ENCODE measurements at places on chromosomes 7 and 10.

DNA sequence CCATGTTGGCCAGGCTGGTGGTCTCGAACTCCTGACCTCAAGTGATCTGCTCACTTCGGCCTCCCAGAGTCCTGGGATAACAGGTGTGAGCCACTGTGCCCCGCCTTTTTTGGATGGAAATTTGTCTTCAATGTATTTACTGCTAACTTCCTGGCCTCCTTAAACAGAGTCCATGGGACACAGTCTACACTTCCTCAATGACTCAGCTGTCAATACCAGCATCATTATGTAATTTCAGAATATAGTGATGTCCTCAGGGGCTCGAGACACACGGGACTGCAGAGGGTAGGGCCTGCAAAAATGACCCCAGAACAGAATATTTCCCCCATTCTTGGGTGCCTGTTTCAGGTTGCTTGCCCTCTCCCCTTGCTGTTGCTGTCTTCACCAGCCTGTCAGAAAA is 31.1 kb downstream of the CAMK2G start:
- DNase-seq = peak; percentile 52

GRCh38 chr10:19917751-19918478 is 101.7 kb downstream of the PLXDC2 start:
- no peak for DNase-seq

DNA sequence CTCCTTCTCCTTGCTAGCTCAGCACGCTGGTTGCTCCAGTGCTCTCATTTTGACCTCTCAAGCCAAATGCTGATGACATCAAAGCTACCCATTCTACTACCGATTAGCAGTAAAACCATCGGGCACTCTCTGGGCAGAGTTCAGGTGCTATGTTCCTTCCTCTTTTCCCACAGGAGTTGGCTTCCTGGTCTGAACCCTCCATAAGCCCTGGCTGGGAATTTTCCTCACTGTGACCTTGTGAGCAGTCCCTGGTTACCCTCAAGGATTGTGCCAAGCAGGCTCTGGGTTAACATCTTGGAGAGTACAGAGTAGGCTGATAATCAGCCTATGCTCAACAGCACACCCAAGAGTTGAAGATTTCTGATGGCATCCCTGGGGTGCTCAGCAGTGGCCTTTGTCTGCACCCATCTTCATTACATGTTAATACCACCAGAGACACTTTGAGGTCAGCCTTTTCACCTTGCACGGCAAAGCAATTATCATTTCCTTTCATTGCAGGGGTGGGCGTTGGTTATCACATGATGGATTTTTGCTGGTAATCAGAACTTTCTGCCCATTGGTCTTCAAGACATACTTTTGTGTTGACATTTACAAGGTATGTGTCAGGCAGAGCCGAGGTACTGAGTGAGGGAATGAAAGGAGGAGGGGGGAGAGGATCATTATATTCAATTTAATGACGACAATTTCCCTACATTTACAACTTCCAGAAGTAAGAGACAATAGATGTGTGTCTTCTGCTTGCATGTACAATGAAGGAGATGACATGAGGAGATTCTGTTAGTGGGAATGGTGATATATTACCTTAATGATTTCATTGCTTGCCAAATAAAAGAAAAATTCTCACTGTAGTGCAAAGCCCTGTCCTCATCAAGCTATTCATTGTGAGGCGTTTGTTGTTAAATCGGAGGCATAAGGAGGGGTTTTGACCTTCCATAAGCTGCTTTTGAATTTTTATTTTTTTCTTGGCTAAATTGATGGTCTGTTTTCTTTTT is 452.0 kb downstream of the LRMDA start:
- no peak for DNase-seq

- no peak for DNase-seq
Observed at GRCh38 chr7:139758388-139758787, 19.4 kb downstream of the HIPK2 start.

DNA sequence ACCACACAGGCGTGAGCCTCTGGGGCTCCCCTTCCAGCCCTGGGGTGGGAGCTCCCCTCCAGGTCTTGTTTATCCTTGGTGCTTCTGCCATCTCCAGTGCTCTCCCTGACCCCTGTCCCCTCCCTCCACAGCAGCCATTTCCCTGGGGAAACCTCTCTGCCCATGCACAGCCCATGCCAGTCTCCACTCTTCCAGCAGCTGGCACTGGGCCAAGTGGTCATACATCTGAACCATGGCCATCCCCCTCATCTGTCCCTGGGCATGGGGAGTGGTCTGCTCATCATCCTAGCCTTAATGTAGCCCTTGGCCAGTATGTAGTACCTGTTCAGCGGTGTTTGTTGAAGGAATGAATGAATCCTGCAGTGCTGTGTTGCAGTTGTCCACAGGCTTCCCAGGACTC is 172.4 kb upstream of the ZNF32 start:
- no peak for DNase-seq

- DNase-seq = peak; percentile 47
Observed at GRCh38 chr7:115340828-115341227, 418.9 kb downstream of the MDFIC start.

- DNase-seq = no peak
Observed at GRCh38 chr10:80133206-80133605, 676 bp downstream of the PLAC9 start.

- peak; percentile 56 for DNase-seq
Observed at GRCh38 chr10:30359373-30360206, 10.5 kb upstream of the MTPAP start.

- DNase-seq = peak; percentile 45
Observed at GRCh38 chr10:127587668-127588365, 38.7 kb downstream of the NPS start.

GRCh38 chr7:142548978-142549377 is 200.3 kb upstream of the PRSS1 start:
- no peak for DNase-seq

DNA sequence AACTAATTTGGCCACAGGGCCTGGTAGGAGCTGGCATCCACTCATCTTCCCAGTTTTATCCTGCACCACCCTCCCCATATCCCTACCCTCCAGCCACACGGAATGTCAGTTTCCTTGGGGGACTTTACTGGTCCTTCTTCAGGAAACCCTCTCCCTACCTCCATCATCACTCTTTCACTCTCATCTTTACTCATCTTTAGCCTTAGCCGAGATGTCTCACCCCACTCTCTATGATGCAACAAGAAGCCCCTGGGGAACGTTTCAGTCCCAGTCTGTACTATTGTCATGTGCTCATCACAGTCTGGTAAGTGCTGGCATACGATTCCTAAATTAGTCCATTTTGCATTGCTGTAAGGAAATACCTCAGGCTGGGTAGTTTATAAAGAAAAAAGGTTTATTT is 34.9 kb upstream of the TMEM248 start:
- DNase-seq = no peak

GRCh38 chr10:52561322-52561721 is 211.3 kb downstream of the MBL2 start:
- no peak for DNase-seq

DNA sequence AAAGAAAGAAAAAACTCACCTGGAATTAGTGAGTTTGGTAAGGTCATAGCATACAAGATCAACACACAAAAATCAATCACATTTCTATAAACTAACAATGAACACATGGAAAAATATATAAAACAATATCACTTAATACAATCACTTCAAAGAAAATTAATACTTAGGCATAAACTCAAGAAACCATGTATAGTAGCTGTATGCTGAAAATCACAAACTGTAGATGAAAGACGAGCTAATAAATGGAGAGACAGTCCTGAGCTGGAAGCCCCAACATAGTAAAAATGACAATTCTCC is 113.8 kb upstream of the RHEB start:
- no peak for DNase-seq

GRCh38 chr7:28608731-28609130 is 196.4 kb downstream of the CREB5 start:
- no peak for DNase-seq

DNA sequence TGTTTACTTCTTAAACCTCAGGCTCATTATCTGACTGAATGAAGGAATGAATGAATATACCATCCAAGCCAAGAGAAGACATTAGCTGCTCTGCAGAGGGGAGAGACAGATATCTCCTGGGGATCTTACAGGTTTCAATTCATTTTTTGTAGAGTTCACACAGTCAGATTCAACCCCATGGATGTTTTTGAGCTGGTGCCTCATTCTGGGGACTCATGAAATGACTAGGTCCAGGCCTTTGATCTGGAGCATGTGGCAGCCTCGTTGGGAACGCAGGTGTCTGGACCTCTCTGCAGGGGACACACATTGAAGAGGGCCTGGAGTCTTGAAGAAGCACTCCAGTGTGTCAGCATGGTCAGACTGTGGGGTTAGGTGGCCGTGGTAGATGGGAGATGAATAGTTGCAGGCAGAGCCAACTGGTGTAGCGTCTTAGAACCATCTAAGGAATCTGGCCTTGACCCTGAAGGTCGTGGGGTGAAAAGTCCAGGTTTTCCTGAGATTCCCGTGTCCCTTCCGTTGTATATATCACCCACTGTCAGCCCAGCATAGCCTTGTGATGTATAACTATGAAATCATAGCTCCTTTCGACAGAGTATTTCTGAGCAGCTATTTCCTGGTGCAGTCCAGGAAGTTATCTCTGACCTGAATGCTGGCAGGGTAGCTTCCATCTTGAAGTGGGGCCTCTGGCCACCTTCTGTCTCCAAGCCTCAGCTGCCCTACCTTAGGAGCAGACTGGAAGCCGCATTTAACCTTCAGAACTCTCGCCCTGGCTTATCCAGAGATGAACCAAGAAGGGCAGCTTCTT is 22.3 kb downstream of the BTBD16 start:
- DNase-seq = no peak

GRCh38 chr7:2260820-2261219 is 18.8 kb downstream of the NUDT1 start:
- no peak for DNase-seq

GRCh38 chr10:88923520-88923919 is 29.1 kb downstream of the ACTA2 start:
- DNase-seq = no peak

GRCh38 chr7:117661328-117661727 is 181.5 kb downstream of the CFTR start:
- no peak for DNase-seq

DNA sequence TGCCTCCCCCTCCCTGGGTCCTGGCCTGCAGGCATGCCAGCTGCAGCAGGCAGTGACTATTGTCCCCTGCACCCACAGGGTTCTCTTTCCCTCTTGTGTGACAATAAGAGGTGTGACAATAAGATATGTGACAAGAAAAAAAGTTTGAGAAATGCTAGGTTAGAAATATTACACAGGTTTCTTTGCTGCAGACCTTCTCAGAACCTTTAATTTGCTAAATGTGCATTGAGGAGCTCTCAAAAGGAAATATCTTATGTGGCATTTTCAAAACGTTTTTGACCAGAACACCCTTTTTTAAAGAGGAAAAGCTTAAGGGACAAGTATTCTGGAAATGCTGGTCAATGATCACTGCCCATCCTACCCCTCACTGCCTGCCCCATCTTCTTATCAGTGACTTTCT is 117.5 kb downstream of the COL13A1 start:
- no peak for DNase-seq

DNA sequence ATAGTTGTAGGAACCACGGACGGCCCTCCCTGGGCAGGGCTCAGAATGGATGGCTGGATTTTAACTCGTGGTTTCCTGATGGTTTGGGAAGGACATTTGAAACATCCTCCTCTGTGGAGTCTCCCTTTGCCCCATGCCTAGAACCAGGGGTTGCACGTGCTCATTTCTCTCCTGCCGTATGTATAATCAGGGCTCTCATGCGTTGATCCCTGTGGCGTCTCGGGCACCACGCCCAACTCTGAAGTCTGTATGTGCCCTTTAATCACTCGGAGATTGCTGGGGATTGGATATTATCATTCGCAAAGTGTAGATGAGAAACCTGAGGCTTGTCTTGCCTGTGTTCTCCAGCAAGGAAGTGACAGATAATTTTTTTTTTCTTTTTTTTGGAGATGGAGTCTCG is 257.1 kb downstream of the CAMK1D start:
- no peak for DNase-seq

- no peak for DNase-seq
Observed at GRCh38 chr7:114784177-114784576, 137.7 kb upstream of the MDFIC start.

DNA sequence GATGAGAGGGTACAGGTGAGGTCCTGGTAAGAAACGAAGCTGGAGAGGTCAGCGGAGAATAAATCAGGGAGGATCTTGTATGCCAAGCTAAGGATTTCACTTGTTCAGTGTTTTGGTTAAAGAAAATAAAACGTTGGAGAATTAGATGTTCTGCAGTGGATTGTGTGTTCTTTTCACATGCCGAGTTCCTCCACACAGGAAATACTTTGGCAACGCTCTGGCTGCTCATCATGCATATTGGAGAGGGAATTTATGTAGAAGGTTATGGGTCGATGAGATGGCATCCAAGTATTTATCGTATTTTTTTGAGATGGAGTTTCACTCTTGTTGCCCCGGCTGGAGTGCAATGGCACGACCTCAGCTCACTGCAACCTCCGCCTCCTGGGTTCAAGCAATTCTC is 11.0 kb downstream of the RPS24 start:
- DNase-seq = no peak

GRCh38 chr10:60286559-60286958 is 103.1 kb downstream of the ANK3 start:
- no peak for DNase-seq

DNA sequence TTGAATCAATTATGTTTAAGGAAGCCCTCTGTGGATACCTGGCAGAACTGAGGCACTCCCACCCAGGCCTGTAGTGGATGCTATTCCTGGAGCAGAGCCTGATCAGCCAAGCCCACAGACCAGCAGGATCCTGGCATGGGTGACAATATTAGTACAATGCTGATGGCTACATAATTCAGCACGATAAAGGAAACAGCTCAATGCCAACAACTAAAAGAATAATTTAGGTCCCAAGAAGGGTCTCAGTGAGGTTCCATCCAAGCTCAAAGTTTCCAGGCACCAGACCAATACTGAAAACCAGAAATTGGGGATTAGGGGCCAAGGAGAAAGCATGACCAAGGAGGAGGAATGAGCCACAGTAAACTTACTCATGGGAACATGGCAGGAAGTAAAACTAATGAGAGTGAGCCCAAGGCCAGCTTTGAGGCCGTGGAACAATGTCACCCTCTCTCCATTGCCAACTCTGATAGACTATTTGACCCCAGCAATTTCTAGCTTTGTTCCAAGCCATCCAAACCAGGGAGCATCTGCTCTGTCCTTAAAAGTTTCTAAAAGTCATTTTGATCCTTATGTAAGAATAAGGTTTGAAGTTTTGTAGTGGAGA is 1082.4 kb downstream of the KCNMA1 start:
- DNase-seq = no peak

- no peak for DNase-seq
Observed at GRCh38 chr10:87803831-87804230, 14.2 kb downstream of the ATAD1 start.

GRCh38 chr7:71900556-71900955 is 511.6 kb downstream of the CALN1 start:
- no peak for DNase-seq

- no peak for DNase-seq
Observed at GRCh38 chr7:141119187-141119586, 45.3 kb downstream of the TMEM178B start.

GRCh38 chr7:133511252-133511651 is 258.4 kb downstream of the EXOC4 start:
- DNase-seq = no peak

GRCh38 chr10:36533861-36534260 is 591.5 kb upstream of the ANKRD30A start:
- DNase-seq = no peak

Measured in endothelial cell of umbilical vein (primary cell).